Natural killer cell treated with Interleukin-12 subunit alpha and Interleukin-12 subunit beta and Interleukin-15 and Interleukin-18, amount 100 ng/mL, for 72 hours (primary cell): ENCODE measurements at places on chromosomes 5 and 9. TPM values are rescaled to one million over a fixed set of nuclear protein-coding genes. Genes with fewer than 3 reads are reported as not detected.

The IFNA13 gene
- total RNA-seq: not detected

The WDR38 gene
- total RNA-seq: not detected

The MYMK gene
- not detected for total RNA-seq

The AGXT2 gene
- total RNA-seq: not detected

- no peaks in the 10 kb centered on the region for H3K4me1 ChIP-seq
- peaks cover 16% of the 10 kb centered on the region for H3K36me3 ChIP-seq
- peaks cover 32% of the 10 kb centered on the region for H3K27me3 ChIP-seq
- H3K4me3 ChIP-seq: no peak overlapping the region
- no peak overlapping the region for H3K27ac ChIP-seq
These were observed 20.0 kb upstream of the PURA start for GRCh38 chr5:140093866-140094265.

DNA sequence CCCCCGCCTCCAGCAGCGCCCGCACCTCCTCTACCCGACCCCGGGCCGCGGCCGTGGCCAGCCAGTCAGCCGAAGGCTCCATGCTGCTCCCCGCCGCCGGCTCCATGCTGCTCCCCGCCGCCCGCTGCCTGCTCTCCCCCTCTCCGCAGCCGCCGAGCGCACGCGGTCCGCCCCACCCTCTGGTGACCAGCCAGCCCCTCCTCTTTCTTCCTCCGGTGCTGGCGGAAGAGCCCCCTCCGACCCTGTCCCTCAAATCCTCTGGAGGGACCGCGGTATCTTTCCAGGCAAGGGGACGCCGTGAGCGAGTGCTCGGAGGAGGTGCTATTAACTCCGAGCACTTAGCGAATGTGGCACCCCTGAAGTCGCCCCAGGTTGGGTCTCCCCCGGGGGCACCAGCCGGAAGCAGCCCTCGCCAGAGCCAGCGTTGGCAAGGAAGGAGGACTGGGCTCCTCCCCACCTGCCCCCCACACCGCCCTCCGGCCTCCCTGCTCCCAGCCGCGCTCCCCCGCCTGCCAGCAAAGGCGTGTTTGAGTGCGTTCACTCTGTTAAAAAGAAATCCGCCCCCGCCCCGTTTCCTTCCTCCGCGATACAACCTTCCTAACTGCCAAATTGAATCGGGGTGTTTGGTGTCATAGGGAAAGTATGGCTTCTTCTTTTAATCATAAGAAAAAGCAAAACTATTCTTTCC lies 19.3 kb downstream of the CDKN2A start:
- H3K27ac ChIP-seq: no peak overlapping the region
- peak overlapping the region; percentile 91 for H3K4me3 ChIP-seq
- DNase-seq: no peak
- peaks cover 27% of the 10 kb centered on the region for H3K4me1 ChIP-seq
- H3K36me3 ChIP-seq: peaks cover 13% of the 10 kb centered on the region

- no peaks in the 10 kb centered on the region for H3K4me1 ChIP-seq
- H3K36me3 ChIP-seq: no peaks in the 10 kb centered on the region
- no peak for DNase-seq
- no peak overlapping the region for H3K27ac ChIP-seq
These were observed 201.2 kb downstream of the TARS1 start for GRCh38 chr5:33641744-33642505.

DNA sequence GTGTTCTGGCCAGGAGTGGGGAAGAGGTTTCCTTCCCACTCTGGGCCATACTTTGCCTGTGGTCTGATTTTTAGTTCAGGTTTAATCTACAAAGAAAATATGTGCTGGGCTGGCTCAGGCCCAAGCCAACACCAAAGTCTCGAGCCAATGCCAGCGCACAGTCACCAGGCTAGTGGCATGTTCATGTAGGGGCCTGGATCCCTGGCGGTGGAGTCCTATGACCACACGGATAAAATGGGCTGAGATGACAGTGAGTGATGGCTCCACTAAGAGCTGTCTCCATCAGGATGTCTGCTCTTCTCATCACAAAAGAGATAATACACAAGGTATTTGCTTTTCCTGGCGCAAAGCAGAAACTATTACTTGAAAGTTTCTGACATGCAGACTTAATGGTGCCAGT lies 92.9 kb upstream of the PTPN3 start:
- peaks cover 23% of the 10 kb centered on the region for H3K27me3 ChIP-seq
- H3K4me3 ChIP-seq: no peak overlapping the region
- DNase-seq: no peak
- H3K36me3 ChIP-seq: no peaks in the 10 kb centered on the region
- H3K4me1 ChIP-seq: no peaks in the 10 kb centered on the region
- no peak overlapping the region for H3K27ac ChIP-seq

- H3K36me3 ChIP-seq: peaks cover 11% of the 10 kb centered on the region
- no peaks in the 10 kb centered on the region for H3K27me3 ChIP-seq
These were observed 36.8 kb downstream of the ELL2 start for GRCh38 chr5:95924720-95925377.
